ENCODE measurements at places on chromosomes 11 and 22.

DNA sequence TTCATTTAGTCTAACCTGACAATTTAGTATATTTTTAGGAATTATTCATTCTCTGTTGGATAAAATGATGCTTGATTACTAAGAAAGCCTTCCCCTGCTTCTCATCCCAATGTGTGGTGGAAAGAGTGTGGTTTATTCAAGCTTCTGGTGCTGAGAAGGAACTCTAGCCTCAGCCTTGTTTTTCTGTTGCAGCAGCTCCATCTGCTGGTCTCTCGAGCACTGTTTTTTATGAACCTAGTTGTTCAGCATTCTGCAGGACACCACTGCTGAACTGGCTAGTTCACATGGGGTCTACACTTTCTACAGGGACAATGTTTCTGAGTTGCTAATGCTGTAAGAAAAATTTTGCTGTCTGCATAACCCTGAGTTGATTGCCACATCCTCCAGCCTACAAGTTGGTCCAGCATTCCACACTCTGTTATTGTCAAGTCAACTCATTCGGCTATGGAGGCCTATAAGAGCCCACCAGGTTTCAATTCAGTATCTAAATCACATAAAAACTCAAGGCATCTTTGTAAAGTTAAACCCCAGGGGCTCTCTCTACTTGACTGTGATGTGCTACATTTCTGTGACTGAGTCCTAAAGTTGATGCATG lies 14.3 kb downstream of the OR2AG2 start:
- peak; percentile 31 for DNase-seq

DNA sequence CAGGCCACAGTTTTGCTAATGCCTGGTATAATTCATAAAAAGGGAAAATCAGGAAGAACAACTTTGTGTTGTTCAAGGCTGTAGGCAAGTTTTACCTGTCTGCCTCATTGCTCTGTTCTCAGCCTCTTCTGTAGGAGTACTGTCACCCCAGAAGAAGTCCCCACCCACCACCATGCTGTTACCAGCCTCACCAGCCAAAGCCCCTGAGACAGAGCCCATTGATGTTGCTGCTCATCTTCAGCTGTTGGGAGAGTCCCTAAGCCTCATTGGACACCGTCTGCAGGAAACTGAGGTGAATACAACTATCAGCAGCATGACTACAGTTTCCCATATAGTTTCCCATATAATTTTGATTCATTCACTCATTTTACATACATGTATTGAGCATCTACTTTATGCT lies 11.6 kb upstream of the TOM1 start:
- no peak for DNase-seq

DNA sequence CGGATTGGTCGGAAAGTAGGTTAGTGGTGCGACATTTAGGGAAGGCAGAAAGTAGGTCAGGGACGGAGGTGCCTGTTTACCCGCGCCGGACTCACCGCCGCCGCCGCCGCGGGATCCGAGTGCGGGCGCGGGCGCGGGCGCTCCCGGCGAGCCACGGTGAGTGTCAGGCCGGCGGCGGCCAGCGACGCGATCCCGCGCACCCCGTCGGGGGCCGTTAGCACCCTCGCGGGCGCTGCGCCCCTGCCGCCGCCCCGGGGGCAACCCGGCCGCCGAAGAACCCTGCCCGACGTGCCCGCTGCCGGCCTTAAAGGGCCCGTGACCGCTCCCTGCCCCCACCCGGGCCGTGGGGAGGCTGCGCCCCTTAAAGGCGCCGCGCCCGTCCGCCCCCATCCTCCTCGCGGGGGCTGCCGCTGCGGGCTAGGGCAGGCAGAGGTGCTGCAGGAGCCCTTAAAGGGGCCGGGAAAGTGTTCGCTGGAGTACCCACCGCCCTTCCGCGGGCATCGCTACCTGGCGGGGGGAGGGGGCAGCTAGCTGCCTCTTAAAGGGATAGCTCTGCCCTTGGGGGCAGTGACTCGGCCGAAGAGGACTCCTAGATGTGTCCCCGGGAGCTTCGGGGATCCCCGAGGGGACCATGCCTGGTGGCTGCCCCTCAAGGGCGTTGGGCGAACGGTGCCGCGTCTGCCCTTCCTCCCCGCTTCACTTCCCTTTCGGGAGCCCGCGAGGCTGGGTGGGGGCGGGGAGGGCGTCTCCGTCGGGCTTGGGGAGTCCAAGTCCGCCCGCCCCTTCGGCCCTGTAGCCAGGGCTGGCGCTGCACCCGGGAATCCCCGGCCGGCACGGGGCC lies at the start of gene BMAL1:
Gene BMAL1 (plus strand): TSS at position 23 of the 841 bp plus-strand sequence. CDS start 76,519 bp downstream, outside the sequence.
- DNase-seq = no peak

DNA sequence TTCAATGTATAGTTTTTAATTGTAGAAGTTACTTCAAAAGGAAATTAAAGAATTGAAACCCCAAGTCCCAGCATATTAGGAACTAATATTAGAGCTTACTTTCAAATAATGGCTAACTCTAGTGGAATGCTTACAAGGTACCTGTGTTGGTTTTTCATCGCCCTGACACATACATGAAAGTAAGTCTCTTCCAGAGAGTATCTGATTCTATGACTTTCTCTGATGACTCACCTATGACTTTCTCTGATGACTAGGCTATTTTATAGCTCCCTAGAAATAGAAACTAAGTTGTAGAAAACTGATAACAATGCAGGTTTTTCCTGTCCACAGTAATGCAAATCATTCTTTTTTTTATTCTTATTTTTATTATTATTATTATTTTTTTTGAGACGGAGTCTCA lies 33.6 kb upstream of the MMP7 start:
- DNase-seq = peak; percentile 78

GRCh38 chr11:8721609-8722500 lies 39.3 kb downstream of the RPL27A start:
- DNase-seq = peak; percentile 76

DNA sequence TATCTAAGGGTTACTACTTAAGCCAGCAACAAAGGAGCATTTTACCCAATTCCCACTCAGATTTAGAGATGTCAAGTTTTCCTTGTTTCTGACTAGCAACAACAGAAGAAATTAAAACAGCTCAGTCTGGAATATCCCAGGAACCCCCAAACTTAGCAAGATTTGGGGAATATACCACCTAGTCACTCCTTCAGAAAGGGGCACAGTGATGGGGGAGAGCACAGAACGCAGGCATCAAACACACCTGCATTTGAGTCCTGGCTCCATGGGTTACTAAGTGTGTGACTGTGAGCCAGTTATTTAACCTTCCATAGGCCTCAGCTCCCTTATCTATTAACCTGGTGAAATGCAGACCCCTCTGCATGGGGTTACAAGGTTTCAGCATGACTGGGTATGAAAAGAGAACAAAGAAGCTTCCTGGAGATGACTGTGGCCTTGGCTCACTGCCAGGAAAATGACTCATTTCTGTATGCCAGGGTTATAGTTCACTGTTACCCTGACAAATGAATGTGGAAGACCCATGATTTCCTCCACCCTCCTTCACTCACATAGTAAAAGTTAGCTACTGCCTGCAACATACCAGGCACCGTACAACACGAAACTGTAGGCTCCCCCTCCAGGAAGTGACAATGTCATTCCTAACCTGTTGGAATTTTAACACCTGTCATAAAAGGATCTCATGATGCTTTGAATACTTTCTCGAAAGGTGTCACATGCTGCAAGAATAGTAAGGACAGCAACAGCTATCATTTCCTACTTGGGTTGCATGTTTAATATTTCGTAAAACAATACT lies 79.6 kb downstream of the ME3 start:
- DNase-seq = peak; percentile 83
